CD4-positive, alpha-beta T cell (primary cell): ENCODE measurements at places on chromosomes 7 and 10.

GRCh38 chr10:6780008-6780677 is 200.1 kb upstream of the PRKCQ start:
- no peak for DNase-seq

GRCh38 chr10:33125111-33125510 is 167.1 kb upstream of the ITGB1 start:
- no peak for DNase-seq

- no peak for DNase-seq
Observed at GRCh38 chr7:19121977-19122588, 4.6 kb upstream of the TWIST1 start.

GRCh38 chr10:88618496-88618895 is 31.9 kb downstream of the LIPJ start:
- DNase-seq: no peak

GRCh38 chr10:75708060-75708459 is 276.6 kb downstream of the LRMDA start:
- DNase-seq: no peak

- DNase-seq: peak; percentile 28
Observed at GRCh38 chr10:133275684-133276092, 980 bp downstream of the ADAM8 start.

- DNase-seq: no peak
Observed at GRCh38 chr7:137983323-137984008, 18.4 kb downstream of the CREB3L2 start.
